ENCODE measurements at places on chromosomes 12 and 14. TPM values are rescaled to one million over a fixed set of nuclear protein-coding genes. Genes with fewer than 3 reads are reported as not detected.

- DNase-seq, result peak; percentile 35
These were observed 731 bp upstream of the PCNX4 start for GRCh38 chr14:60090864-60091519.

- DNase-seq, result no peak
These were observed 56.1 kb downstream of the EPS8 start for GRCh38 chr12:15733136-15733535.

GRCh38 chr12:496736-497135, 37.0 kb downstream of the B4GALNT3 start:
- DNase-seq, result no peak

GRCh38 chr12:3593906-3594483, 103.0 kb downstream of the PRMT8 start:
- DNase-seq, result no peak

Gene NRIP2
- total RNA-seq, result 3.2 TPM

Gene MYF5
- not detected for total RNA-seq

- no peak for DNase-seq
These were observed 27.4 kb downstream of the ABCD4 start for GRCh38 chr14:74275241-74275841.

DNA sequence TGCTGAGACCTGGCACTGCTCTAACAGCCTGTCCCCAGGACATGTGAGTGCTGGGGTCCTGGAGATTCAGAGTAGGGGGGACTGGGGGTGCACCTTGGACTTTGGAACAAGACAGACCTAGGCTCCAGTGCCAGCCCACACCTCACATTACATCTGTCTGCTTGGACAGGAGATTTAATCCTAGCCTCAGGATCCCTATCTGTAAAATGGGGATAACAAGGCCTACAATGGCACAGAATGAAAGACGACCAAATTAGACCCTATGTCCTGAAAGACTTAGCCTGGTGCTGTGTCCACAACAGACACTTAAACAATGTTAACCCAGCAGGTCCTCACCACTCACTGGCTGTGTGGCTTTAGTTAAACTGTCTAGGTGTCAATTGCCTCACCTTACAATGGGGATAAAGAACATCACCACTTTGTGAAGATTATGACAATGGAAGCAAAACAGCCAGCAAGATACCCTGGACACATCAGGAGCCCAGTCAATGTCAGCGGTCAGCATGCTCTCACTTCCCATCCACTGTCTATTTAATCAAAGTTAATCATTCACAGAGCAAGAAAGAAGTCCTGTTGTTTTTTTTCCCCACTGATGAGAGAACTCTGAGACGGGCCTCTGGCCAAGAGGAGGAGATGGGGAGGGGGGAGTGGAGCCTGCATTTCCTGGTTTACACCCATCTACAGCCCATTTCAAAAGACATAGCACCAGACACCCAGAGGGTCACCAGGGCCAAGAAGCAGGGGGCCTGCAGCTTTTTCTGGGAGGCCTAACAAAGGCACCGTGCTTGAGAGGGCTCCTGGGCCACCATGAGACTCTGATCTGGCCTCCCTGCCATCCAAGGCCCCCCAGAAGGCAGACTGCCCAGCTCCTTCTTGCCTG, 40.6 kb downstream of the ACTN1 start:
- DNase-seq, result peak; percentile 70

GRCh38 chr12:91044586-91044985, 13.2 kb downstream of the KERA start:
- no peak for DNase-seq

DNA sequence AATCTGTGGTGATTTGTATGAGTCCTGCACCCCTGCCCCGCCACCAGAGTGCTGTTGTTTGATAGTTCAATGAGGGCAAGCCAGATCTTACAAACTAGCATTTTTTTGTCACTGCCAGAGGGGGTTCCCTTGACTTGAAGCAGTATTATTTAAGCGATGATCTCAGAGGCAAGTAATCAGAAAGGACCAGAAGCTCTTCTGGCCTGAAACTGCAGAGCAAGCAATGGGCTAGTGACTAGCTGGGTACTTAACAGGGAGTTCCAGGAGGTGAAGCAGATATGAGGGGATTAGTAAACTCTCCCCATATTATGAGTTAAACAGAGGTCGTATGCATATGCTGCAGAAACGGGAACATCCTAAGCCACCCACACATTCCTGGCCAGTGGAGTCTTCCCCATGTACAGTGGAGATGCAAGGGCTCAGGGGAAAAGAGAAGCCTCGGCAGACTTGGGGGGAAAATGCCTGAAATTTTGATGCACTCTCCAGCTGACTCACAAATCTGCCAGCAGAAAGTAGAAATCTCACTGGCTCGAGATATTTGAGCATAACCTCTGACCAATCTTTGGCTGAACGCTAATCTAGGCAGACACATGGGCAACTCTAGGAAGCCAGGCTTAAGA, 8.3 kb upstream of the CRACR2A start:
- DNase-seq, result no peak

Gene SERPINA9
- not detected for total RNA-seq

Gene CLEC1A
- total RNA-seq, result 3.5 TPM

GRCh38 chr14:35998303-35998702, 172.2 kb downstream of the BRMS1L start:
- no peak for DNase-seq

DNA sequence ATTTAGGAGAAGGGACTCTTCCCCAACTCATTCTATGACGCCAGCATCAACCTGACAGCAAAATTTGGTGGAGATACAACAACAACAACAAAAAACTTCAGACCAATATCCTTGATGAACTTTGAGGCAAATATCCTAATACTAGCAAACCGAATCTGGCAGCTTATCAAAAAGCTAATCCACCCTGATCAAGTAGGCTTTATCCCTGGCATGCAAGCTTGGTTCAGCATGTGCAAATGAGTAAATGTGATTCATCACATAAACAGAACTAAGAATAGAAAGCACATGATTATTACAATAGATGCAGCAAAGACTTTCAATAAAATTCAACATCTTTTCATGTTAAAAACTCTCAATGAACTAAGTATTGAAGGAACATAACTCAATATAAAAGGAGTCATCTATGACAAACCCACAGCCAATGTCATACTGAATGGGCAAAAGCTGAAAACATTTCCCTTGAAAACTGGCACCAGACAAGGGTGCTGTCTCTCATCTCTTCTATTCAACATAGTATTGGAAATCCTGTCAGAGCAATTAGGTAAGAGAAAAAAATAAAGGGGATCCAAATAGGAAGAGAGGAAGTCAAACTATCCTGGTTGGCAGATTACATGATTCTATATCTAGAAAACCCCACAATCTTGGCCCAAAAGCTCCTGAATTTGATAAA, 233.3 kb downstream of the CCDC59 start:
- DNase-seq, result no peak

Gene CISTR
- not detected for total RNA-seq

GRCh38 chr12:63090716-63091115, 60.3 kb downstream of the AVPR1A start:
- DNase-seq, result no peak

Gene DLK1
- 7.0 TPM for total RNA-seq

DNA sequence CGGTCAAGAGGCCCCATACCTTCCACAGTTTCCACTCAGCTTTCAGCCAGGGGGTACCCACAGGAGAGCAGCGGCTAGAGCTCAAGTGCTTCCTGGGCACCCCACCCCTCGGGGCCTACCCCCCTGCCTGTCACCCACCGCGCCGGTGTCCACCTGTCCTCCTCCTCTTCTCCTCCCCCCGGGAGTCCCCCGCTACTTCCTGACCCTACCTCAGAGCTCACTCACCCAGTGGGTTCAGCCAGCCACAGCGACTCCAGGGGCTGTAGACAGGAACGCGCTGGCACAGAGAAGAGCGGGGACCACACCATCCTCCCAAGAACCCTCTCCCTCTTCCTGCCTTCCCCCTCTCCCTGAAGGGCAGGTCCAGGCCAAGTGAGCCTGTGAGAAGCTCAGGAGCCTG, 123.0 kb downstream of the ESRRB start:
- DNase-seq, result no peak

DNA sequence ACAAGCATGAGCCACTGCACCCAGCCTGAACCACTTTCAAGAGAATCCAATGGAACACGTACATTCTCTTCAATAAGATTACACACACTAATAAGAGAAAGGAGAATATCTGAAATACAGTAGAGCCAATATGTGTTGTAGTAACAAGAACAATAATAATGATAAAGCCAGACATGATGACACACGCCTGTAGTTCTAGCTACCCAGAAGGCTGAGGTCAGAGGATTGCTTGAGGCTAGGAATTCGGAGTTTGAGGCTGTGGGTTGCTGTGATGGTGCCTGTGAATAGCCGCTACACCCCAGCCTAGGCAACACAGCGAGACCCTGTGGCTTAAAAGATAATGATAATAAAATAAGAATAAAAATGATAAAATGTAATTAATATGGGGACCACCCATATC, 15.6 kb downstream of the APOBEC1 start:
- DNase-seq, result no peak

Gene TEX52
- not detected for total RNA-seq

GRCh38 chr12:33115716-33116115, 219.1 kb upstream of the PKP2 start:
- DNase-seq, result no peak

DNA sequence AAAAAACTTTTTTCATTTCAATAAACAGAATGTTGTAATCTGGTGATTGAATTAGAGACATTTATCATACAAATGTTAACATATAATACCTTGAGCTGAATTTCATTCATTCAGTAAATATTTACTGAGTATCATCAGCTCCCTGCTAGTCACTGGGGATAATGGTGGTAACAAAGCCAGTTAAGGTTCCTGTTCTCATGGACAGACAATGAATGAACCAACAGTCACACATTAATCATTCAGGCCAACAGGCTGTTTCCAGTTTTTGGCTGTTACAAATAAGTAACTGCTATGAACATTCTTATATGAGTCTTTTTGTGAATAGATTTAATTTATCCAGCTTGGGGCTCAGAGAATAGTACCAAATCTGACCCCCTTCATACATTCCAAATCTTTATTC, 13.5 kb downstream of the EXD2 start:
- DNase-seq, result no peak

Gene NGB
- total RNA-seq, result not detected

GRCh38 chr12:66726556-66726955, 47.7 kb upstream of the GRIP1 start:
- DNase-seq, result no peak

Gene SIVA1
- 80.6 TPM for total RNA-seq

Gene LRRIQ1
- total RNA-seq, result 2.0 TPM

Gene CCDC38
- not detected for total RNA-seq

GRCh38 chr12:2751686-2752085, 43.1 kb upstream of the FKBP4 start:
- no peak for DNase-seq

DNA sequence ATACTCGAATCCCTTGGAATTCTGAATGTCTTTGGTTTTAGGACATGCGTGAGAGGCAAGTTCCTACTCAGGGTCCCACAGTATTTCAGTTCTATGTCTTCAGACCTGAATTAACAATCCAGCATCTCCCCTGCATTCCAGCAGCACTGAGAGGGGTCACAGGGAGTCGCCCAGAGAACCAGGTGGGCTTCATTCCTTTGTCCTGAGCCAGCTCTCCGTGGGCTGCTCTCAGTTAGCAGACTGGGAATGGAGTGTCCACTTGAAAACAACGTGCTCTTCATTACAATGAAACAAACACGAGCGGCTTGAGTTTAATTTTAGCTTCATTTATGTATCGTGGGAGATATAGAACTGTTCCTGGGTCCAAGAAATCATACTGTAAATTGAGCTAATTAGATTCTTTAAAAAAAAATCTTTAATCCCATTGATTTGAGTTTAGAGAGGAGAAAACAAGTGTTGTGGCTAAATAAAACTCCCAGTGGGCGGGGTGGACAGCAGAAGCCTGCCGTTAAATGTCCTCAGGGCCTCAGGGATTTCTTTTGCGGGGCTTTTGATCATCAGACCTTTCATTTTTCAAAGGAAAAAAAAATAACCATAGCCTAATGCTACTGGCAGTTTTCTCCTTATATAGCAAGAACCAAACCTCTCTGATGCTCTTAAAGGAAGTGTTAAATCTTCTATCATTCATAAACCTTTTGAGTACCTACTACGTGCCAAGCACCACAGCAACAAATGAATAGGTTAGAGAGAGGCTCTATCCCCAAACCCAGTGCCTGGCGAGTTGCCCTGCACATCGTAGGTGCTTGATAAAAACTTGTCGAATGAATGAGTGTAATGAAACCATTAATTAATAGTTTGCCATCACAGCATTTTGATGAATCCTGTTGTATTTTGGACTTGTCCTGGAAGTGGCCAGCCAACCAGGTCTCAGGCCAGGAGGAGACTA, 140.4 kb downstream of the CHST11 start:
- DNase-seq, result no peak

Gene GLIPR1L1
- not detected for total RNA-seq

GRCh38 chr12:104669089-104669721, 212.5 kb downstream of the CHST11 start:
- DNase-seq, result peak; percentile 53

Gene GMFB
- 27.9 TPM for total RNA-seq

Gene ASB2
- total RNA-seq, result 28.0 TPM

DNA sequence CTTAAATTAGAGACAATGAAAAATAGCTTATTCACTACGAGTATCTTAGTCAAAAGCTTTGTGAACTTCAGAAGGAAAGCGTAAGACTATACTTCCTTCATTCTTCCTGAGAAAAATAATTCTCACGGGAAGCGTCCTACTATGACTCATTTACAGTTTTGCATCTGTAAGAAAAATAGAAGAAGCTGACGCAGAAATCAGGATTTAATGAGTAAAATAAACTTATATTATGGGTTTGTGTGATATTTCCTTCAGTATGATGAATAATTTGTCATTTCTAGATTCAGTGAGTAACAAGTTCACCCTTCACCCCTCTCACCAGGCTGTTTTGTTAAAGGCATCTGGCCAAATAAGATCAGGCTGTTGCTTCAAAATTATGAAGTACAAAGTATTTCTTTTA, 17.8 kb upstream of the PDE3A start:
- DNase-seq, result no peak

- no peak for DNase-seq
These were observed 19.4 kb downstream of the UTP20 start for GRCh38 chr12:101299346-101299745.

GRCh38 chr14:82565825-82566224, 1032.2 kb upstream of the SEL1L start:
- no peak for DNase-seq

Gene ALDH1L2
- total RNA-seq, result 5.1 TPM

Gene OR4E2
- not detected for total RNA-seq

- no peak for DNase-seq
These were observed 67.7 kb upstream of the PTHLH start for GRCh38 chr12:28040246-28040645.

Gene SYCP3
- total RNA-seq, result 0.32 TPM

Gene GNB3
- 3.3 TPM for total RNA-seq

Gene SDSL
- 23.2 TPM for total RNA-seq

Gene LIN7A
- total RNA-seq, result 25.4 TPM

Gene PMCH
- not detected for total RNA-seq

GRCh38 chr14:65007202-65007601, 20.5 kb downstream of the FNTB start:
- no peak for DNase-seq

DNA sequence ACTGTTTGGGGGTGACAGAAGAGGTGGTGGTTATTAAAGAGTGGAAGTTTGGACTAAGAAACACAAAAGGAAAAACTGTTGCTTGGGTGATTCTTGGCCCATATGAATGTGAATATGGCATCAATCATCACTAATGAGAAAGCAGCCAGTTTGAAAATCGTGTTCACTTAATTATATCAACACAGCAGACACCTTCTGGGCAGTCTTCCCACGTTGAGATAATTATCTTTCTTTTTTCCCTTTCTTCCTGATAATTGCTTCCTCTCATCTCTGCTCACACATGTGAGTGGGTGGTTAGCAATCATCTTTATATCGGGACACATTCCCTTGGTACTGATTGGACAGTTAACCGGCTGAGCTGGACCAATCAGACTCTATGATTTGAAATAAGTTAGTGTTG, 539.7 kb downstream of the AACS start:
- no peak for DNase-seq

All from mucosa of gallbladder (tissue), 1 donor.